ENCODE measurements at places on chromosomes 11 and 22. TPM values are rescaled to one million over a fixed set of nuclear protein-coding genes. Genes with fewer than 3 reads are reported as not detected.

DNA sequence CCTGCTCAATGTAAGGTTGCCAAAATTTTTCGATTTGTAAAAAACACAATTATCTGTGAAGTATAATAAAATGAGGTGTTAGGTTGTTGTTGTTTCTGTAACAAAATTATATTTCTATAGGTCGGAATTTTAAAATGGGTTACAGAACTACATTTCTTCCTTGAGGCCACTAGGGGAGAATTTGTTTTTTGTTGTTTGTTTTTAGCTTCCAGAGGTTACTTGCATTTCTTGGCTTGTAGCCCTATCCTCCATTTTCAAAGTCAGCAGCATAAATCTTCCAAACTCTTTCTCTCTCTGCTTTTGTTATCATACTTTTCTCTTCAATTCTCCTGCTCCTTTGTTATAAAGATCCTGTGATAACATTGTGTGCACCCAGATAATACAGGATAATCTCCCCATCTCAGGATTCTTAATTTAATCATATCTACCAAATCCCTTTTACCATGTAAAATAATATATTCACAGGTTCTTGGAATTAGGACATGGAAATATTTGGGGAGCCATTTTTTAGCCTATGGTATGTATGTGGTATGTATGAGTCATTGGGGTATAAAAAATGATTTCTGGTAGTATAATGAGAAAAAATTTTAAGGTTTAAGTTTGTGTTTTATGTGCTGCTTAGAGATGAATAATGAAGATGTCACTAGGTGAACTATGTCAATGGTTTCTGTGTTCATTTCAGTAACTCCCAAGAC, 9.4 kb upstream of the PATL1 start:
- H3K4me1 ChIP-seq = no peaks in the 10 kb centered on the region
- peaks cover 9% of the 10 kb centered on the region for H3K27me3 ChIP-seq
- no peaks in the 10 kb centered on the region for H3K36me3 ChIP-seq
- DNase-seq = no peak

The ETS1 gene
- 408 TPM for total RNA-seq

DNA sequence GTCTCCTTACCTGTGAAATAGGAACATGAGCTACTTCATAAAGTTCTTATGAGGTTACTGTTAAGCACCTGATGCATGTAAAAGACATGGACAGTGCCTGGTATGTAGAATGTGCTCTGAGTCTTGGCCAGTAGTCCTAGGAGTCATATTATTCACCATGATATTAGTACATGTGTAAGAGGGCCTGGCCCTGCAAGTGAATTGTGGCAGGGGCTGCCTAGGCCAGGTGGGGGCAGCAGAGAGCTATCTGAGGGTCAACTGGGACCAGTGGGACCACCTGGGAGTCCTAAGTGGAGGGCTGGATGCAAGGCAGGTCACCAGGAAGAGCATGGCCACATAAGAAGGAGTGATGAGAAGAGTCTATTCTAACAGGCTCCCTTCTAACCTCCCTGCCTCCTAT, 529.5 kb downstream of the SOX6 start:
- DNase-seq = peak; percentile 44
- no peak overlapping the region for H3K4me3 ChIP-seq
- no peak overlapping the region for H3K27ac ChIP-seq
- H3K4me1 ChIP-seq = no peaks in the 10 kb centered on the region
- no peaks in the 10 kb centered on the region for H3K36me3 ChIP-seq
- H3K27me3 ChIP-seq = no peaks in the 10 kb centered on the region

The OR2AG2 gene
- total RNA-seq = not detected

The LRRC32 gene
- total RNA-seq = 4.7 TPM

DNA sequence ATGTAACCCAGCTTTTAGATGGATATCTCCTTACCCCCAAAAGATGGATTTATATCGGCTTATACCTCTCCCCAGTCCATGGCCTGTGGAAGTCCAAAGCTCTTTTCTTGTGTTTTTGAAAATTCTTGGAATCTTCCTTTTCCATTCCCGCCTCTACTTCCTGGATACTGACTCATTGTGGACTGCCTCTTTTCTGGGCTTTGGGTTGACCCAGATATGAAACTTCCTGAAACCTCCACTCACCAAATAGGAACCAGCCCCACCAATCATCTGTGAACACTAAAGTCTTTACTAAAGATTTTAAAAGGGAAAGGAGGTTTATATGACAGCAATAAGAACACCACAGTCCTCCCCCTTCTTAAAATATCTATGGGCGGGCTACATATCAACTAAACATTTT, 163.4 kb upstream of the SYN3 start:
- DNase-seq = no peak
- H3K4me3 ChIP-seq = no peak overlapping the region
- no peaks in the 10 kb centered on the region for H3K4me1 ChIP-seq
- no peaks in the 10 kb centered on the region for H3K36me3 ChIP-seq
- no peaks in the 10 kb centered on the region for H3K27me3 ChIP-seq
- no peak overlapping the region for H3K27ac ChIP-seq

GRCh38 chr11:118312328-118312727, 7.8 kb downstream of the CD3E start:
- no peaks in the 10 kb centered on the region for H3K27me3 ChIP-seq
- no peak overlapping the region for H3K4me3 ChIP-seq
- DNase-seq = no peak
- H3K36me3 ChIP-seq = peaks cover 74% of the 10 kb centered on the region

The GPR83 gene
- total RNA-seq = 0.05 TPM

DNA sequence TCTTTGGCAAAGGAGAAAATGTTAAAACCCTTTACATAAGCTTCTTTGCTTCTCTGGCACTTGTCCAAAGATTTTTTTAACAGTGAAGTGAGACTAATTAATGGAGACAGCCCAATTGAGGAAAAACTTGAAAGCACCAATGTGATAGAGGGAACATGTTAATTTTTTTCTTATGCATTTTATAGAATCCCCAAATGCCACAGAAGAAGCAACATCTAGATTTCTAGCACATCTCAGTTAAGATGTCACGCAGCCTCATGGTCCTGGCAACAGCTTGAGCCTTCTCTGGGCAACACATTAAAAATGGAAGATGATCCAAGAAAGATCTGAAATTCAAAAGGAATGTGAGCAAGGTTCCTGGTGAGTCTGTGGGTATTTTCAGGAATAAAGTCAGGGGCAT, 48.5 kb downstream of the PACSIN2 start:
- H3K4me3 ChIP-seq = no peak overlapping the region
- H3K27ac ChIP-seq = no peak overlapping the region
- H3K27me3 ChIP-seq = no peaks in the 10 kb centered on the region

DNA sequence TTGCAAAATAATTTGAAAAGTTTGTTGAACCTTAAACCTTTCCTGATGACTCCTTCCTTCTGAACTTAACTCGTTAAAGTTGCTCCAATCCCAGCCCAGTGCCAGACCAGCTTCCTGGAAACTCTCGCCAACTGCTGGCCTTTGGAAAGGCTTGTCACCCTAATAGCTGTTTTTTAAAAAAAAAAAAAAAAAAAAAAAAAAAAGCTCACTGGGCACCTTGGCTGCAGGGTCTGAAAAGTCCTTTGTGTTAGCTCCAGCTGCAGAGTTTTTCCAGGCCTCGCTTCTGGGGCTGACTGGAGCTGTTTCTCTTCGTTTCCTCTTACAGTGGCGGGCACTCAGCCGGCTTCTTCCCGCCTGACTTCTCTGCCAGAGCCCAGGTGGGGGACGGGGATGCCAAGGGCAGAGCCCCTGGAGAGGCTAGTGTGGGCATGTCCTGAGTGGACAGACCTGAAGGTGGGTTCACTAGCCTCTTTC, 25.1 kb downstream of the KCNQ1OT1 start:
- H3K36me3 ChIP-seq = no peaks in the 10 kb centered on the region
- no peak for DNase-seq
- H3K27ac ChIP-seq = no peak overlapping the region
- H3K4me3 ChIP-seq = no peak overlapping the region
- H3K27me3 ChIP-seq = no peaks in the 10 kb centered on the region

- peak overlapping the region; percentile 65 for H3K27ac ChIP-seq
- peaks cover 35% of the 10 kb centered on the region for H3K4me1 ChIP-seq
- H3K27me3 ChIP-seq = no peaks in the 10 kb centered on the region
Measured at GRCh38 chr11:75476739-75477613, 44.0 kb upstream of the KLHL35 start.

The ZNRF3 gene
- 0.26 TPM for total RNA-seq

The MYO7A gene
- 0.28 TPM for total RNA-seq

GRCh38 chr22:26900787-26901186, 243.4 kb downstream of the MIAT start:
- DNase-seq = no peak
- H3K4me1 ChIP-seq = no peaks in the 10 kb centered on the region
- H3K27ac ChIP-seq = no peak overlapping the region

DNA sequence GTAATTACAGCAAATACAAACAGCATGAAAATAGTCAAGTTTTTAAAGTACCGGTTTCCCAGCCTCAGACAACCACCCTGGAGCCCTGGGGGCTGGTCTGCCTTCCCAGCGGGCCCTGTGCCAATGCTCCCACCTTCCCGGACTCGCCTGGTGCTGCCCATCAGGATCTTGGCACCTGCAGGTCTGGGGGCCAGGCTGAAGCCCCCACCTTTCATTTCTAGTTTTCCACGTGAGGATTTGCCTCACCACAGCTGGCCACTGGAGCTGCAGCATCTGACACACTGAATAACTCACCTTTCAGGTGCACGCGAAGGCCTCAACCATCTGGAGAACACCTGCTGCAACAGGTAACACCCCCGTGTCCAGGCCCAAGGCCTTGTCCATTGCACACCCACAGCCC, 108.7 kb upstream of the THY1 start:
- H3K4me3 ChIP-seq = no peak overlapping the region
- no peaks in the 10 kb centered on the region for H3K4me1 ChIP-seq
- no peaks in the 10 kb centered on the region for H3K36me3 ChIP-seq

DNA sequence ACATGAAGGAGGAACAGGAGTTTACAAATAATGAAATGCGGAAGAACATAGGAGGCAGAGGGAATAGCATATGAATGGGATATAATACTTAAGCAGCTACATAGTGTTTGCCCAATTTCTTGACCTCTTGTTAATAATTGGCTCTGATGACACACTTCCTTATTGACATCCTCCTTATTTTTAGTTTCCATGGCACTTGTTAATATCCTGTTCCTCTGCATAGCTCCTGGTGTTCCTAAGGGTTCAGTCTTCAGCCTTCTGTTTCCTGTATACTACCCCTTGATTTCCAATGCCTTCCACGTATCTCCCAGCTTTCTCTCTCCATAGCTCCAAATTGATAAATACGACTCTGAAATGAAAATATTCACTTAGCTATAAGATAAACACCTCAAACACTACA, 663.8 kb upstream of the API5 start:
- H3K36me3 ChIP-seq = no peaks in the 10 kb centered on the region
- no peak overlapping the region for H3K4me3 ChIP-seq
- H3K27me3 ChIP-seq = no peaks in the 10 kb centered on the region
- DNase-seq = no peak

- H3K4me1 ChIP-seq = peaks cover 9% of the 10 kb centered on the region
- H3K27ac ChIP-seq = no peak overlapping the region
- H3K27me3 ChIP-seq = peaks cover 10% of the 10 kb centered on the region
- no peak overlapping the region for H3K4me3 ChIP-seq
- no peak for DNase-seq
- H3K36me3 ChIP-seq = no peaks in the 10 kb centered on the region
Measured at GRCh38 chr11:22749536-22749935, 80.1 kb downstream of the SVIP start.

- H3K4me3 ChIP-seq = no peak overlapping the region
- DNase-seq = no peak
- H3K27ac ChIP-seq = no peak overlapping the region
- H3K4me1 ChIP-seq = no peaks in the 10 kb centered on the region
Measured at GRCh38 chr11:111335549-111335948, 37.2 kb downstream of the POU2AF3 start.

The ZNF280B gene
- total RNA-seq = 2.7 TPM

GRCh38 chr11:119615003-119615881, 113.8 kb downstream of the NECTIN1 start:
- DNase-seq = no peak
- H3K4me3 ChIP-seq = no peak overlapping the region
- H3K27ac ChIP-seq = no peak overlapping the region
- no peaks in the 10 kb centered on the region for H3K36me3 ChIP-seq
- H3K27me3 ChIP-seq = peaks cover 19% of the 10 kb centered on the region

GRCh38 chr11:111148121-111148520, 97.4 kb upstream of the POU2AF2 start:
- H3K36me3 ChIP-seq = no peaks in the 10 kb centered on the region
- no peak overlapping the region for H3K27ac ChIP-seq
- H3K4me1 ChIP-seq = no peaks in the 10 kb centered on the region
- no peak overlapping the region for H3K4me3 ChIP-seq
- peaks cover 6% of the 10 kb centered on the region for H3K27me3 ChIP-seq

GRCh38 chr11:72841397-72841796, 27.2 kb downstream of the ATG16L2 start:
- H3K36me3 ChIP-seq = peaks cover 32% of the 10 kb centered on the region
- no peaks in the 10 kb centered on the region for H3K27me3 ChIP-seq
- H3K27ac ChIP-seq = no peak overlapping the region
- DNase-seq = no peak
- no peak overlapping the region for H3K4me3 ChIP-seq
